NCI-H524 treated with DMSO at 0.1 percent for 48 hours (cell line): ENCODE measurements at places on chromosomes 13 and 19.

DNA sequence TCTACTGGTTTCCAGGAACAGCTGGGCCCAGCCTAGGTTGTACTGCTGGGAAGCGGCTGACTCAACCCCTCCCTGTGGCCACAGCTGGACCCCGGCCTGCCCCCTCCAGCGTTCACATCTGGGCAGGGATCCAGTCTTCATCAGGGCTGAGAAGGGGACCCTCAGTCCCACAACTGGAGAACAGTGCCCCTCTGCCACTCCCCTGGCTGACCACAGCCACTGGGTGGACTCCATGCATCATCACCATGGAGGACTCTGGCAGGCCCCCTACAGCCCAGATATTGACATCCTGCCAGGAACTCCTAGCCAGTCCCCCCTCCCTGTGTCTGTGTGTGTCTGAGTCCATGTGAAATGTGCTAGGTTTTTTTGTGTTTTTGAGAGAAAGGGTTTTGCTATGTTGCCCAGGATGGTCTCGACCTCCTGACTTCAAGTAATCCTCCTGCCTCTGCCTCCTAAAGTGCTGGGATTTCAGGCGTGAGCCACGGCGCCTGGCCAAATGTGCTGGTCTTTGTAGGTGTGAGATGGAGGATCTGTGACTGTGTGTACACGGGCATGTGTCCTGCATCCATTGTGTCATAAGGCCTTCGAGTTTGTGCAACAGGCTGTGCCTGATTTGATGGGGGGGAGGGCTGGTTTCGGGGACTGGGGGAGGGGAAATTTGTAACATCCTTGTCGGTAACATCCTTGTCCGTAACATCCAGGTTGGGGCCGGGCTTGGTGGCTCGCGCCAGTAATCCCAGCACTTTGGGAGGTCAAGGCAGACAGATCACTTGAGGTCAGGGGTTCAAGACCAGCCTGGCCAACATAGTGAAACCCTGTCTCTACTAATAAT, 4.0 kb upstream of the HOOK2 start:
- DNase-seq: no peak

DNA sequence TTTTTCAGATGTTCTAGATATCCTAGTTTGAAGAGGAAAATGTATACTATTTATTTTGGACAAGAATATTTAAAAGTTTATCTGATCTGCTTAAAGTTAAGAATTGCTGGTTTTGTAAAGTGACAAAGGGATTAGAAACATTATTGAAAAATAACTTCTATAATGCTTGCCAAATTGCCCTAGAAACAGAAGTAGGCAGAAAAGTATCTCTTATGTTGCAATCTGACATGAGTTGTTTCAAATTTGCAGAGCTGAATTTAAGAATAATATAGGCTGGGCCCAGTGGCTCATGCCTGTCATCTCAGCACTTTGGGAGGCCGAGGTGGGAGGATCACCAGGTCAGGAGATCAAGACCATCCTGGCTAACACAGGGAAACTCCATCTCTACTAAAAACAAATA, 777.1 kb downstream of the LIG4 start:
- DNase-seq: no peak

DNA sequence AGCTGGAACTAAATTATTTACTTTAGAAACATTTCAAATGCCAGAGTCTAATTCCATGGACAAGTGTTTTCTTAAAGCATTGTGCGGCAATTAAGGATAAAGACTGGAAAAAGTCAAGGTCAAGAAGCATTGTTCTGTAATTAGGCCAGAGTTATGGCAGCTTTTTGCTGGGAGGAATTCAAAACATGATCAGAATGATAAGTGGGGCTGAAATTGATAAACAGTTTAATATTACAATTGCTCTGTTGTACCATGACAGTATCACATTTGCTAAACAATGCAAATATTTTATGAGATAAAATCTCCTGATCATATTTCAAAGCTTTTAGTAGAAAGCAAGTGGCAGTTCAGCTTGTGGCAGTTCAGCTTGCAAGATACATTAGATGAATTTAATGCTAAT, 513.7 kb downstream of the GPC6 start:
- no peak for DNase-seq

DNA sequence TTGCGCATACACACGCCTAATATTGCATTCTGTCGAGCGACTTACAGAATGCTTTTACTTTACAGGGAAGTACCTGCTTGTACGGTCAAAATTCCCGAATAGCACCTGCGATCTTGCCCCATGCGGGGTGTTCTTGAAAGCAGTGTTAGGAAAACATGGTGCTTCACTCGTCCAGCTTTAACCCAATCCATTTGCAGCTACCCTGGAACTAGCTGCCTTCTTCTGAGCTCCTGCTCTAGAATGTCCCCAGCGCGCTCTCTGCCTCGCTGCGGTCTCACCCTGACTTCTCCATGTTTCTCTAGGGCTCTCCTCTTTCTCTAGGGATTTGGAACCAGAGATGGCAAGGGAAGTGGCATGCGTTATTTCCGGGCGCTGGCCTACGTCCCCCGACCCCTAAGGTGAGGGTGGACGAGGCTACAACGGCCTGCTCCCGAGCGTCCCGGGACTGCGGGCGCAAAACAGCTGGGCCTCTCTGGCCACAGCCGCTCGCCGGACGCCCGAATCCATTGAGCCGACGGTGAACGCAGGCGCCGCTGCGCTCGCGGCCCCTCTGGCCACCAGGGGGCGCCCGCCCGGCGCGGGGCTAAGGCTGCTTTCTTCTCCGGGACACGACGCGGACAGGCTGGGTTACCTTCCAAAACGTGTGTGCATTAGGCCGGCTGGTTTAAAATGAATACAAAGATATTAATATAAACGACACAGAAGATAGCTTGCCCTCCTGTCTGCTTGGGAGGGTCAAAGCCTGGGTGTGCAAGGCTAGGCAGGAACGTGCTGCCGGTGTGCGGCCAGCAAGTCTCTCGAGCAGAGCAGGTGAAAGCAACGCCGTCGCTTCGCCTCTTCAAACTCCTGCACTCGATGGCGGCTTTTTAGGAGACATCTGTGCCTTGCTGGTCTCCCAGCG, 1.8 kb upstream of the SPRY2 start:
- DNase-seq: no peak

- no peak for DNase-seq
Measured at GRCh38 chr19:41218615-41219507, at the start of gene AXL. AXL (plus strand) TSS chr19:41219223; CDS start chr19:41219393, 170 bp downstream.

GRCh38 chr19:30686176-30686820, 314.1 kb downstream of the ZNF536 start:
- DNase-seq: no peak

DNA sequence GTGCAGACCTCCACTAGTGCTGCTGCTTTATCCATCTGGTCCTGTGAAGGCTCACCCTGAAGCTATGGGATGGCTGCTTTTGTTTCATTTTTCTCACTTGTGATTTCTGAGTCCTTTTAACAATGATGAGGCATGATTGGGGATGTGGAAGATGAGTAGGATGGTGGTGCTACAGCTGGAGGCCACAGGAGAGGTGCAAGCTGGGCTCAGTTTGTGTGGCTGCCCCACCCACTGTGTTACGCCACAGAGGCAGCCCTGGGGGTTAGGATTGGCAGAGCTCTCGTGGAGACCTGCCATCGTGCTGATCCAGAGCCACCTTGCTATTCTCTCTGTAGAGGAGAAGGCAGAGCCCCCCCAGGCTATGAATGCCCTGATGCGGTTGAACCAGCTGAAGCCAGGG, 19.6 kb upstream of the QTRT1 start:
- DNase-seq: no peak

DNA sequence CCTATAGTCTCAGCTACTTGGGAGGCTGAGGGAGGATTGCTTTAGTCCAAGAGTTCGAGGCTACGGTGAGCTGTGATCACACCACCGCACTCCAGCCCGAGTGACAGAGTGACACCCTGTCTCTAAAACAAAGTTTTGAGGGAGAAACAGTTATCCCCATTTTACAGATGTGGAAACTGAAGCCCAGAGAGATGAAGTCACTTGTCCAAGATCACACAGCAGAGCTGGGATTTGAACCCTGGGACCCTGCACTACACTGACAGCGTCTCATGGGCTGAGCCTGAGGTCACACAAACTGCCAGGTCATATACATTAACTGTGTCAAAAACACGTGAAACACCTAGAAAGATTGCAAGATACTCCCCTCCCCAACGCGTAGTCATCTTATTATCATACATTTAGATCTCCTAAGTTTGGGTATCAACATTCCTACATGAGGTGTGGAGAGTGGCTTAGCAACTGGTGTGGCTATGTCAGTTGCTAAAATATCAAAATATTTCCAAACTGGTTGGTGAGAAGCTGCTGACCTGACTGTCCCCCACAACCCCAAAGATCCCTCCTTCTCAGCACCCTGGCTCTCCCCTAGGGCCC, 8.2 kb downstream of the FCGBP start:
- no peak for DNase-seq

DNA sequence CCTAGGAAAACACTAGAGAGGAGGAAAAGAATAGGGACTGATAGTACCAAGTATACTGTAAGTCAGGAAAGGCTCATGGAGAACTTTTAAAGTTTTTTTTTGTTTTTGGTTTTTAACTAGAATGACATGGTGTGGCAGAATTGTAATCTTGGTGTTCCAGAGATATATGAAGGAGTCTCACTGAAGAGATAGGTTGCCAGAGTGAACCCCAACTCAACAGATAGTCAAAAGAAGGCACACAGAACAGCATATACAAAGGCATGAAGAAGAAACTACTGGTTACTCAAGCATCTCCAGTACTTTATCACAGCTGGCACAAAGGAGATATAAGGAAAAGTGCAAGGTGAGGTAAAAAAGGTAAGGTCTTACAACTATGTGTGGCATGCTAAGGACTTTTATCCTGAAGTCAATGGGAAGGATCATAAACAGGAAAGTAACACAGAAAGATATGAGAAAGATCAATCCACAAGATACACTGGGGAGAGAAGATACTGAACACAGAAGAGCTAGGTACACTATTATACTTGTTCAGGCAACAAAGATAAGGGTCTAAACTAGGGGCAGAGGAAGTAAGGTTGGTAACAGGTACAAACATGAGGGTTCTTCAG, 6.0 kb downstream of the KPNA3 start:
- no peak for DNase-seq

GRCh38 chr13:111361873-111362648, 41.6 kb downstream of the TEX29 start:
- DNase-seq: no peak

DNA sequence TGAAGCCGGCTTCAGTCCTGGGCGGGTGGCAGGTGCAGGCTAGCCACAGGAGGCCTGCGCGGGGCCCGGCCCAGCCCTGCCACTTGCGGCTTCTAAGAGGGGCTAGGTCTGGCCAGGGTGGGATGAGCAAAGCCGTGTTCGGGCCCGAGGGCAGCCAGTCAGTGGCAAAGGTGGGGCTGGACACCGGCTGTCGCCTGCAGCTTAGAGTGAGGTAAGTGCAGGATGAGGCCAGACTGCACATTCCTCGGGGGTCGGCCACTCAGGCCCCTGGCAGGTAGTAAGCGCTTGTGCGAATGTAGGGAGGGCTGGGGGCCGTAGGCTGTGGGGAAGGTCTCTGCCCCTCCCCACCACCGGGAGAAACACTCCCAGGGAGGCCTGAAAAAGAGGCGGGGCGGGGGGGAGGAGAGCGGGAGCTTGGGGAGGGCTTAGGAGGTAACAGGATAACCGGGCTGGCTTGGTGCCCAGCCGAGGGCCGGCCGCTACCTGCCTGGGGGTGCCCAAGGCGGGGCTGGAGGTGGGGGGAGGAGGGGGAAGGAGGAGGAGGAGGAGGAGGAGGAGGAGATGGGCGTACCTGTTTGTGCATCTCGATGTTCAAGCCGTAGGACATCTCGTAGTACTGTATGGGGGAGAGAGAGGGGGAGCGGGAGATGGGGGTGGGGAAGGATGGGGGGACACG, 6.4 kb downstream of the TLE5 start:
- no peak for DNase-seq

DNA sequence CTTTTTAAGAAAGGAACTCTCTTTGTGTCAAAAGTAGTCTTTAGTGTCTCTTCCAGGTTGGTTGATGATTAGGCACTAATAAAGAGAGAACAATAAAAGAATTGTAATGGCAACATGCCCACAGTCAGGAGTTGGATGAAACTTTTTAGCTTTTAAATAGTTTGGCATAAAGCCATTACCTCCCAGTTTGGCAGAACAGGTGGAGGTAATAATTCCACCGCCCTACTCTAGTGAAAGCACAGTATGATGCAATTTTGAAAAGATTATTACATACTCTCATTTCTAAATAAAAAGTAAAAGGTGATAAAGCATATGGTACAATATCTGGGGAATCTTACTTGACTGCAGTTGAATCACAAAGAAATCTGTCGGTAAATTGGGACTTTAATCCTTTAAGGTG, 497.6 kb downstream of the SUCLA2 start:
- DNase-seq: no peak

- DNase-seq: no peak
Measured at GRCh38 chr13:34300559-34300958, 482.6 kb downstream of the RFC3 start.

DNA sequence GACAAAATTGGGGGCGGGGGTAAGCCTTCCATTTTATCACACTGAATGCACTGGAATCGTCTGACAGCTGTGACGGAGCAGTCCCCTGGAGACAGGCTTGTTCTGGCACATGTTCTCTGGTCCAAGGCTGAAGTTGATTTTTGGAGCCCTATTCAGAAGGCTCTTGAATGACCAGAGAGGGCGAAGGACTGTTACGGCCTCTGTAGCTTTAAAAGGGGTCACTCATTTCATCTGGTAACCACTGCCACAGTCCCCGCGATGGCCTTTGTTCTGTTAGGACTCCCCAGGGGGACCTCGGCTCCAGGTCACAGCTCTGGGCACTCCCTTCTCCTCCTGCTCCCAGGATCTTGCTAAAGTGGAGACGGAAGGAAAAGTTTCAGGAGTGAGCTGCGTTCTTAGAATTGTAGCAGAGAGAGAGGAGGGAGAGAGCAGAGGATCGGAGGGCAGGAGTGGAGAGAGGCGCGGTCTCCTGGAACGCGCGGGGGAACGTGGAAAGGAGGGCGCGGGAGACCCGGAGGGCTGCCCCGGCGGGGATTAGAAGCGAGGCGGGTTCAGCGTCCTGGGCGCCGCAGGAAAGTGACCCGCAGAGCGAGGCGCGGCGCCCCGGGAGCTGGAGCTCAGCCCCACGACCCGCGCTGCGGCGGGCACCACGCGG, 134.3 kb upstream of the MYO16 start:
- no peak for DNase-seq

DNA sequence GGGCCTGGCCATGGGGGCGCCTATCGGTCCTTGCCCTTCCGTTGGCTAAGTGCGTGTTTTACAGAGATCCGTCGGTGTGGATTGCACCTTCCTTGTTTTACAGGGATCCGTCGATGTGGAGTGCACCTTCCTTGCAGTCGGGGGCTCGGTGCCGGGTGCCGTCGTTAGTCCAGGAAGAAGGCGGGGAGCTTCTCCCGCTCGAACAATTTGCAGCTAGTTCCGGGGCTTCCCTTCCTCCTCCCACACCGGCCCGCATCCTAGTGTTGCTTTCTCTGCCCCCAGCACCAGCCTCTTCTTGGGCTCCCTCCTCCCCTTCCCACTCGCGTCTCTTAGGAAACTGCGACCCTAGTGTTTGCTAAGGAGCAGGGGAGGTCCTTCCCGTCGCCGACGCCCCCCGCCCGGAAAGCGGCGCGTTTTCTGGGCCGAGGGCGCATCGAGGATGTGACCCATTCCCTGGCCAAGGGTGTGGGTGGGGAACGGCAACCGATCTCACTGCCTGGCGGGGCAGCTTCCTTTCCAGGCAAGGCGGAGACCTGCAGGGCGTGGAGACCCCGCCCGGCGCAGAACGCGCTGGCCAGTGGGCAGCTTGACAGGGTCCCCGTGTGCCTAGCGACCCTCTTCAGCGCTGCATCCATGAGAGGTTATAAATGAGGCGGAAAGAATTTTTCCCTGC, 75.7 kb upstream of the ZNF91 start:
- no peak for DNase-seq
